ENCODE measurements at places on chromosomes 6 and 20.
A peak's percentile ranks its signal among the peaks of the same experiment; 100 is the strongest.

DNA sequence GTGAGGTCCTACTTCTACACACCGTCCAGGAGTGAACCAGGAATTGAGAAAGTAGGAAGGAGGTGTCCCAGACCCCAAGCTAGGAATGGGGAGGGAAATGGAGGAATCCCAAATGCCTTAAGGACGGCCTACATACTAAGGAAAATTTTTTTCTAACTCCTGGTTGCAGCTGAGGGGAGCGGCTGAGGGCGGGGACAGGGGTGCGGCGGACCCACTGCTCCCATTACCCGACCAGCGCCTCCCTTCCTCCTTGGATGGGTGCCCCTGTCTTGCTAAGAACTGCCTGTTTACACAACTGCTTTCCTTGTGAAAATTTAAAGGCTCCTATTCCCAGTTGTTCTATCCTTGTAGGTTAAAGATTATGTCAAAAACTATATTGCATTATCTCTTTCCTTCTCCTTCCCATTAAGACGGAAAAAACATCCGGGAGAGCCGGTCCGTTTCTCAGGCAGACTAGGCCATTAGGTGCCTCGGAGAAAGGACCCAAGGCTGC, 699 bp upstream of the HSPA1B start:
- no peak for DNase-seq

DNA sequence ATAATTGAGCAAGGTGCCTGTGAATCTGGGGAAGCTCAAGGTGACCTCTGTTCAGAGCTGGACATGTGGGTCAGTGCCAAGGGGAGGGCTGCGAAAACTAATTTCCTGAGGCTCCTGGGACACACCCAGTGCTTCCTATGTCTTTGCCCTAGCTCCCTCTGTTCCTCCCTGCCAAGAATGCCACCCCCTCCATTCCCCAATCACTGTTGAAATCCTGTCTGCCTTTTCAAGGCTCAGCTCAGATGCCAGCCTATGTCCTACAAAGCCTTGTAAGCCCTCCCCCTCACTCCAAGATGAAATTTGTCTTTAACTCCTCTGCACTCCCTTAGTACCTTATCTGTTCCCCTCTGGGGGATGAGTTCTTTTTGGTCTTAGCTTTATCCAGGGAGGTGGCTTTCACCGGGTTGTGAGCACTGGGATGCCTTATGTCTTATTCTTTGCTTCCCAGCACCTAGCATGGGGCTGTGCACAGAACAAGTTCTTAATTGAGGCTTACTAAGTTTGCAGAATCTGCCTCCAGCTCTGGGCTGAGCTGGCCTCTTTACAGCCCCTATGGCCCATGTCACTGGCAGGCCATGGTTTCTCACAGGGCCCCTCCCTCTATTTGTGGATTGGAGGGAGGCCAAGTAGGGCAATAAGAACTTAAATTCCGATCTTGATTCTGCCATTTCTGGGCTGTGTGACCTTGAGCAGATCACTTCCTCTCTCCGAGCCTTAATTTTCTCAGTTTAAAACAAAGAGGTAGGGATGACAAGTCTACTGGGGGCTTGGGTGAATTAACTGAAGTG, 51.5 kb upstream of the EPB41L1 start:
- DNase-seq, result no peak

DNA sequence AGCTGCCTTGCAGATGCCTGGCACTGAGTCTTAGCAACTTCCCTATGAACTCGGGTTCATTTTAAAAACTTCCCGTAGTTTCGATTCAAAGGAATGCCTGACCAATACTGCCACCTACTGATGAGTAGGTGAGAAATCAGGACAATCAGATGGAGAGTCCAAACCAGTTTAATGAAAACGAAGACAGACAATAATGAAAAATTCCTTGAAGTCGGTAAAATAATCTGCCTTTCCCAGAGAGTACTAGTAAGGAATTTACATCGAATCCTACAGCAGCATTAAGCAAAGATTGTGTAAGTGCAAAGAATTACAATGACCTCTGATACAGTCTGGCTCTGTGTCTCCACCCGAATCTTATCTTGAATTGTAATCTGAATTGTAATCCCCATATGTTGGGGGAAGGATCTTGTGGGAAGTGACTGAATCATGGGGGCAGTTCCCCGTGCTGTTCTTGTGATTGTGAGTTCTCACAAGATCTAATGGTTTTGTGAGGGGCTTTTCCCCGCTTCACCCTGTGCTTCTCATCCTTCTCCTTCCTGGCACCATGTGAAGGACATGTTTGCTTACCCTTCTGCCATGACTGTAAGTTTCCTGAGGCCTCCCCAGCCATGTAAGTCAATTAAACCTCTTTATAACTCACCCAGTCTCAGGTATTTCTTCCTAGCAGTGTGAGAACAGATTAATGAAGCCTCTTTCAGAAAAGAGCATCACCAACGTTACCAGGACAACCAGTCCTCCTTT, 134.4 kb downstream of the ARHGAP18 start:
- DNase-seq, result peak; percentile 9

GRCh38 chr6:93164781-93165180, 254.6 kb downstream of the EPHA7 start:
- DNase-seq, result no peak

DNA sequence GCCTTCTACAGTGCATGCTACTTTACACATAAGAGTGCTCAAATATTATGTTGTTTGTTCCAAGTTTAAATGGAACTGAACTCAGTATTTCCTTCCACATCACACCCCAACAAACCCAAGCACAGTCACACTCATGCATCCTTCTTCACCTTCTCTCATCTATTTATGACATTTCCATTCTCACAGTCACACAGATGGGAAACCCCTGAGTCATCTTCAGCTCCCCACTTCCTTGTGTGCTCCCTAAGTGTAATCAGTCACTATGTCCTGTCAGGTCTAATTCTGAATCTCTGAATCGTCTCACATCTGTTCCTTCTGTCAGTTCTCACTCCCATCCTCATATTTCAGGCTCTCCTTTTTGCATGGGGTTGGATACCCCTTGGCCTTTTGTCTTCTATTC, 96.0 kb downstream of the RIMS1 start:
- DNase-seq, result peak; percentile 3
